ENCODE measurements at places on chromosomes 6 and 20.

DNA sequence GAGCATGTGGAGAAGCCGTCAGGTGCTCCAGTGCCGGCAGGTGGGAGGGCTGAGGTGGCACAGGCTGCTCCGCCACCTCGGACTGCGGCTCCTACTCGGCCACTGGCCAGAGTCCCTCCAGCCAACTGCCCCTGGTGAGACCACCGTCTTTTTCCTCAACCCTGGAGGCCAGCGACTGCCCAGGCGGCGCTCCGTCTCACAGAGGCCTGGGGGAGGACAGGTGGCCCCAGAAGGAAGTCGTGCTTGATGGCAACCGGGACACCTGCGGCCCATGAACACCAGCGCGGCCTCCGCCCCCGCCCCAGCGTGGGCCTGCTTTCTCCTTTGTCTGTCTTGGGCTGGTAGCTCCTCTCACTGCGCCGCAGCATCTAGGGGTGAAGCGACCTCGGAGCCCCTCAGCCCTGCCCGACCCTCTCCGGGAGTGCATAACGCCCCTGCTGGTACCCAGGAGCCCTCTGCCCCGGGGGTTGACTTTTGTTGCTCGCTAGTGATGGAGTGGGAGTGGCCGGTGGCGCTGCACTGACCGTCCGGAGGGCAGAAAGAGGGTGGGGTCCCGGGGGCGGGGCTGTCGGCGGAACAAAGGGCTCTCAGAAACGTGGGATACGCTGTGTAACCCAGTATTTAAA is 706 bp upstream of the TUBB2B start:
- DNase-seq: no peak

GRCh38 chr6:15734118-15734897 is 71.5 kb upstream of the DTNBP1 start:
- DNase-seq: no peak

DNA sequence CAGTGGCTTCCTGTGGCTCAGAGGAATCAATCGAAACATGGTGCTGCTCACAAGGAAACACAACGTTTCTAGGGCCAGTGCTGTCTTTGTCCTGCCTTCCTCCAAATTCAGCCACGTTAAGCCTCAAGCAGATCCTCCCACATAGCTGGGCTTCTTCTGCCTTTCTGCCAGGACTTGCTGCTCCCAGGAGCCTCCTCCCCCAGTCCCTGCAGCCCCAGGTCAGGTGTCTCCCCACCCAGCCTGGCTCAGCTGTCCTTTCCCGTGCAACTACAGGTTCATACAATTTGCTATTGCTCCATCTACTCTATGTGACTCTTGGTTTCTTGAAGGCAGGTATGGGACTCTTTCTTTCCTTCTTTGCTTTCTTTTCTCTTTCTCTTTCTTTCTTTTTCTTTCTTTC is 215.3 kb upstream of the RNF24 start:
- no peak for DNase-seq

DNA sequence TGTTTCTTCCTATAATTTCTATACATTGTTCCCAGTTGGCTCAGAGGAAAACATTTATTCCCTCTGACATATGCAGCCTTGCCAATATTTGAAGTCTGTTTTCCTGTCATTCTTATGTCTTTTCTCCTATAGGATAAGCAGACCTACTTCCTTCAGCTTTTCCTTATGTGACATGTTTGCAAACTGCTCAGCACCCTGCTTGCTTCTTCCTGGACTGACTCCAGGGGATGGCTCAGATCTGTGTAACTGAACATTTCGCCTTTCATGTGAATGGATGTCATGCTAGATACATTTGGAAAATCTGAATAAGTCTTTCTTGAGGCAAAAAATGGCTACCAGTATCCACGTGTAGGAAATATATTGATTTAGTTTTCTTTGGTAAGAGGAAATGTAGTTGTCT is 113.2 kb downstream of the CARMIL1 start:
- DNase-seq: no peak

- DNase-seq: no peak
Measured at GRCh38 chr20:63641146-63641791, 12.0 kb downstream of the STMN3 start.

GRCh38 chr6:89122625-89123024 is 4.8 kb upstream of the SRSF12 start:
- DNase-seq: no peak

DNA sequence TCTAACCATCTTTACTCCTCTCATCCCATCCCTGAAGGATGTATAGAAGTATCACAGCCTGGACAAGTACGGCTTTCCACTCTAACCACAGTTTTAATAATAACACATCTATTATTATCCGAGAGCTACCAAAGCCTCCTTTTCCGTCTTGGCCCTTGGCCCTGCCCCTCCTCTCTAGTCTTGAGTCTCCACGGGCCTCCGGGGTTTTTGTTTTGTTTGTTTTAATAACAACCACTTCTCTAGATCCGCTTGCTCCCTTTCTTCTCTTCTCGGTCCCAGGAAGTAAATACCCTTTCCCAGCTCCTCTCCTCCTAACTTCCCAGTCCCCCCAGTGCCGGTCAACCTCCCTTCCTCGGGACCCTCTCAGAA is 661 bp downstream of the LCA5 start:
- no peak for DNase-seq

- peak; percentile 66 for DNase-seq
Measured at GRCh38 chr6:36834576-36835341, 4.5 kb downstream of the CPNE5 start.

DNA sequence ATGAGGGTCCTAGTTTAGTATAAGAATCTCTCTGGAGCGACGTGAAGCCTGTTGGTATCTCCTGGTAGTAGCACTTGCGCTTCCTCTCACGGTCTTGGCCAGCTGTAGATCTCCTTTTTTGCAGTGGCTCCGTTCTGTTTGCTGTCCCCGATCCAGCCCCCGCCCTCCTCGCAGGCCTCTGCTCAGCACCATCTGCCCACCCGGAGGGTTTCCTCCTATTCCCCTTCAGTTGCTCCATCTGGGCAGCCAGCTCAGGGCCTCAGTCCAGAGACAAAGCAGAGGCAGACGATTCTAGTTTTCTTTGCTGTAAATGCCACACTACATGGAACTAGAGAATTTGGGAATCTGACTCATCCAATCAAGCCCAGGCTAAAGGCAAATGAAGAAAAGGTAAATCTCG is 126.6 kb downstream of the TIAM2 start:
- DNase-seq: peak; percentile 64

DNA sequence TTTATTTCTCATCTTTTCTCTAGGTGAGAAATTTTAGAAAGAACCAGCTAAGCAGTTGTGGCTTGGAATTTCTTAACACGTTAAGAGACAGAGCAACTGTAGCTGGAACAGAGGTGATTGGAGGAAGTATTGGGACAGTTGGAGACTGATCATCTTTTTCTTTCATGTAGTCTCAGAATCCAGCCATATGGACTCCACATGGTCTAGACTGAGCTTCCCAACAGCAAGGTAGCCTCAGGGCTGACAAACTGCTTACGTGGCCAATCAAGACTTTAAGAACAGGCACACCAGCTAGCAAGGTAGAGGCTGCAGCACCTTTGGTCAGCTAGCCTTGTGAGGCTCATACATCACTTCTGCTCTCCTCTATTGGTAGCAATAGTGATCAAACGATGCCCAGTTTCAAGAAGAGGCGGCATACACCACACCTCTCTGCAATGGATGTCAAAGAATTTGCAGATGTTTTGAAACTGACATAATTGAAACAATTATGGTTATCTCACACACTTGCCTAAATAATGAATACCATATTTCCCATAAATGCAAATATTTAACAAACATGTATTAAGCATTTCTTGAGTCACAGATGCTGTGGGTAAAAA is 590.5 kb upstream of the SLC35B3 start:
- DNase-seq: no peak

DNA sequence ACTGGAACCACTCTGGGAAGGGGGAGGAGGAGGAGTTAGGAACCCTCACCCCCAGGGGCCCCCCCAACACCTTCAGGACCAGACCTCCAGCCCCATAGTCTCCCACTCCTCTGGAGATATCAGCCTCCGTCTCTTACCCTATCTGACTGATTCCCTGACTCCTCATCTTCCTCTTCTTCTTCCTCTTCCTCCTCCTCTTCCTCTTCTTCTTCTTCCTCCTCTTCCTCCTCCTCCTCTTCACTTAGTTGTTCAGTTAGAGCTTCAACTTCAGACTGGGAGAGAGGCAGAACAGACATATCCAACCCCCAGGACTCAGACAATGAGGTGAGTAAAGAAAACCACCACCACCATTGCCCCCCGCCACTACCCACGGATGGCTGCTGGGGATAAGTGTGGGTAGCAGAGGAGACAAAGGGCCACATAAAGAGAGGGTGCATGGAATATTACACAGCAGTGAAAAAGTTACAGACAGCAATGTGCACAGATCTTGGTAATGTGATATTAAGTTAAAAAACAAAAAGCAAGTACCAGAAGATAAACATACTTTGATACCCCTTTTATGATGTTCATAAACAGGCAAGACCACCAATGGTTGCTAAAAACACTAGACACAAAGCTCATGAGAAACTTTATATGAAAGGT is 8.0 kb downstream of the EHMT2 start:
- DNase-seq: no peak

GRCh38 chr6:130010387-130010786 is 8.0 kb upstream of the L3MBTL3 start:
- no peak for DNase-seq

DNA sequence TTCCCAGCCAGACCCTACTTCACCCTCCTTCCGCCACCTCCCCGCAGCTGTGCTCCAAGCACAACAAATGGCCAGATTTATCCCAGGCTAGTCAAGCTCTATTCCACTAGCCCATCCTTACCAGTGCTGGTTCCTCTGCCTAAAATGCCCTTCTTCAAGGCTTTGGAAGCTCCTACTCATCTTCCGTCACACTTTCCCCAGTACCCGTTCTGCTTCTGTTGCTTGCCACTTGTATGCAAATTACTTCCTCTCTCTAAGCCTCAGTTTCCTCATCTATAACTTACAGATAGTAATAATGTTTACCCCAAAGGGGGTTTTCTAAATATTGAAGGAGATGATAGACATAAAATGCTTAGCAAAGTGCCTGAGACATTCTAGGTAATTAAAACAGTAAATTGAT is 193.1 kb downstream of the MAFB start:
- DNase-seq: no peak

- DNase-seq: no peak
Measured at GRCh38 chr6:125165256-125165655, 11.7 kb downstream of the TPD52L1 start.

GRCh38 chr6:131061041-131061750 is 1.8 kb downstream of the EPB41L2 start:
- no peak for DNase-seq

GRCh38 chr6:94099072-94099471 is 679.7 kb upstream of the EPHA7 start:
- DNase-seq: no peak

- DNase-seq: no peak
Measured at GRCh38 chr20:32216179-32217142, 8.8 kb downstream of the POFUT1 start.

DNA sequence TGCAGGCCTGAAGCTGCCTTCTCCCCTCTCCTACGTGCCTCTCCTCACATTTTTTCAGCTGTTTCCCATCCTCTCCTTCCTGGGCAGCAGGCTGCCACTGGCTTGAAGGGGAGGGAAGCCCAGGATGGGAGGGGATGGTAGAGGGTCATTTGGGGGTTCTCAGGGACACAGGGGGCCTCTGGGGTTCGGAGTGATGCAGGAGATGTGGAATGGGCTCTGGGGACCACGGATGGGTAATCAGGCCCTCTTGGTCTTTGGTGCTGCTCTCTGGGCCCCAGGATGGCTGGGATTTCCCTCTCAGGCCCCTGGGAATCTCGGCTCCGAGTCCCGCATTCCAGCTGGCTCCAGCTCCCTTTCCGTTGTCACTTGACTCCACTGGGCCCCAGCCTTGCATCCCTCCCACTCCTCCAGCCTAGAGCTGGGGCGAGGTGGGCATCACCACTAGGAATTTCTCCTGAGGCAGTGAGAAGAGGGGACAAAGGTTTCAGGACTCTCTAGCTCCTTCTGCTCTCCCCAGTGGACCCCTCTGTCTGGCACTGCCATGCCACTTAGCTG is 2.0 kb upstream of the DDR1 start:
- DNase-seq: no peak

DNA sequence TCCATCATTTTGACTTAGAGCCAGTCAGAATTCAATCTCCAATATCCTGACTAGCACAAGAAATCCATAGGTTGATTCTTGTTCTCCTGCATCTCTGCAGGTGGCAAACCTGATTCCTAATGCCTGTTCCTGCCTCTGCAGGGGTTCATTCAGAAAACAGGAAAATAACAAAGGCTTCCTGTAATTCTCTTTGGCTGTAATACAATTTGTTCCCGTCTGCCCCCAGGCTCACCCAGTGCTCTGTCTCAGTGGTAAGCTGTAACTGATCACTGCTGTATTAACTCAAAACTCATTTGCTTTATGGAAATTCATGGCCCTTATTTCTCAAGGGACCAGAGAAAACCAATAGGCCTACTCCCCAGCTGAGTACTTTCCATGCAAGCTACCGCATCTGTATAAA is 88.6 kb downstream of the OPRM1 start:
- no peak for DNase-seq

- DNase-seq: no peak
Measured at GRCh38 chr20:53385941-53386767, 207.5 kb downstream of the ZNF217 start.

DNA sequence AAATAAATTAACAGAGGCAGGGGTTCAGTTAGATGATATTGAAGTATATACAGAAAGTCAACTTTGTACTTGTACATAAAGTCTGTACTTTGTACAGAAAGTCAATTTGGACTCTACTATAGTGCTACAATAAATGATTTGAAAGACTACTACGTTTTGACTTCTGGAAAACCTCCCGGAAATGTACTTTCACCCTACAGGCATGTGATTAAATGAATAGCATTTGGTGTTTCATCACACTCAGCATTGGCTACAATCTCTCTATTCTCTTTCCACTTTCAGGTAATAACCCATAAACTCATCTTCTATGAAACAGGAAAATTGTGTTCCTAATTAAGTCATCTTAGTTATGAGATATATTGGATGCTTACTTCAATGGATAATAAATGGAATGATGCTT is 25.6 kb upstream of the MC3R start:
- DNase-seq: no peak

GRCh38 chr6:138545621-138545980 is 46.3 kb upstream of the NHSL1 start:
- peak; percentile 90 for DNase-seq

DNA sequence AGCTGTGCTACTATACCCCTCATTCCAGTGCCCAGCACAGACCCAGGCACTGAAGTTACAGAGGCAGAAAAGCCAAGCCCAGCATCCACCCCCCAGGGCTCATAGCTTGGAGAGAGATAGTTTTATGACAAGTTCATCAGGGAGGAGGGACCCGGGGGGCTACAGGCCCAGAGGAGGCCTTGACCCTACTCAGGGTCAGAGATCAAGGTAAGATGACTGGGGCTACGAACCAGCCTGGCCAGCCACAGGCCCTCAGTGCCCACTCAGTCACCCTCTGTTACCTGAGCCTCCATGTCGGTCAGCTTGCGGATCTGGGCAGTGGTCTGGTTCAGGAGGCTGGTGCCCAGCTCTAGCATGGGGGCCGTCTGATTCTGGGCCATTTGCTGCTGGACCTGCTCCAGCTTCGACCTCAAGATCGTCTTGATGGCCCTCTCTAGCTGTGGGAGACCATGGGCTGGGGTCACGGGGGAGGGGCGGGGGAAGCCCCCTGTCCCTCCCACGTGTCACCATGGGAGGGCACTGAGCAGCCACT is 26.1 kb downstream of the ANGPT4 start:
- DNase-seq: no peak

Measured in right forelimb (tissue), 1 donor.